ENCODE measurements at places on chromosomes 3 and 15.

- DNase-seq: no peak
These were observed 193.2 kb upstream of the ZNF385D start for GRCh38 chr3:21944251-21944650.

- peak; percentile 94 for DNase-seq
These were observed 251.0 kb upstream of the TLE3 start for GRCh38 chr15:70348581-70349344.

DNA sequence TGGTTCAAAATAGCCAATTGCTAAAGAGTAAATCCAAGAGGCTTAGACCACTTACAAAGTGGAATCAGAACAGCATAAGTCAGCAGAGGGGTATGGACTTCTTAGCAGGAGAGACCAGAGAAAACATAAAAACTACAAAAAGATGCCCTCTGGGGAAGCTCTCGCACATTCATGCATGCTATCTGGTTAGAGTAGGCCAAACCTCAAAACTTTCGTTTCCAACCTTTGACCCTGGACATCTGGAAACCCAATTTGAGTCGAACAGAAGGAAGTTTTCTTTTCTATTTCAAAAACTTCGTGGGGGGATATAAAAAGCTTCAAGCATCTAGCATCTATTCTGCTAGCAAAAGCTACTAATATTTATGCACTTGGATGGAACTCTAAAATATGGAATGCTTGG, 523.9 kb upstream of the AGTR1 start:
- DNase-seq: no peak

DNA sequence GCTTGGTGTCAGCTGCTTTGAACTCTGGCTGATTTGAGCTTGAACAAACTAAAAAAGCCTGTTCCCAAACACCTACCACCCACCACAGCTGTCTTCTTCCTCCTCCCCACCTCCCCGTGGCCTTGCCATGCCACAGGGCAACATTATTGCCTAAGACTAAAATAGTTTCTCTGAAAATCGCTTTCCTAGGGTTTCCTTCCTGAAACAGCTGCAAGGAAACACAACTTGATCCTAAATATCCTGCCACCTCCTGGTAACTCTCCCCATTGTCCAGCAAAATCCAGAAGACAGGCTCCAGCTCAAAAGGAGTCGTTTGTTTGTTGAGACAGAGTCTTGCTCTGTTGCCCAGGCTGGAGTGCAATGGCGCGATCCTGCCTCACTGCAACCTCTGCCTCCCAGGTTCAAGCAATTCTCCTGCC, 193.9 kb upstream of the TPM1 start:
- peak; percentile 28 for DNase-seq

GRCh38 chr3:13474776-13475303, 5.3 kb upstream of the HDAC11 start:
- no peak for DNase-seq

DNA sequence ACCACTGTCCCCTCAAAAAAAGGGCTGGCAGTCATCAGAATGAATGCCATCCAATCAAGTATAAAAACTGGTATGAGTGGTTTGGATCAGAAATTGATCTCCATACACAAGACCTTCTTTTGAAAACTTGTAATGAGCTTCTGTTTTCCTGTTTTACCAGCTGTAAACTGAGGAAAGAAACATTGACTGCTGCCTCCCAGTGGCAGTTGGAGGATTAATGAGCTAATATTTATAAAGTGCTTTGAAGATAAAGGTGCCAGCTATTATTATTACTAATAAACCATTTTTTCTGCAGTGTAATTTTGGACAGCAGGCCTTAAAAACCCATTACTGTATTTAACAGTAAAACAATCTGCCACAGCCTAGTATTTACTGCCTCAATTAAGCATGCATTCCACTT, 11.4 kb downstream of the CHL1 start:
- no peak for DNase-seq

DNA sequence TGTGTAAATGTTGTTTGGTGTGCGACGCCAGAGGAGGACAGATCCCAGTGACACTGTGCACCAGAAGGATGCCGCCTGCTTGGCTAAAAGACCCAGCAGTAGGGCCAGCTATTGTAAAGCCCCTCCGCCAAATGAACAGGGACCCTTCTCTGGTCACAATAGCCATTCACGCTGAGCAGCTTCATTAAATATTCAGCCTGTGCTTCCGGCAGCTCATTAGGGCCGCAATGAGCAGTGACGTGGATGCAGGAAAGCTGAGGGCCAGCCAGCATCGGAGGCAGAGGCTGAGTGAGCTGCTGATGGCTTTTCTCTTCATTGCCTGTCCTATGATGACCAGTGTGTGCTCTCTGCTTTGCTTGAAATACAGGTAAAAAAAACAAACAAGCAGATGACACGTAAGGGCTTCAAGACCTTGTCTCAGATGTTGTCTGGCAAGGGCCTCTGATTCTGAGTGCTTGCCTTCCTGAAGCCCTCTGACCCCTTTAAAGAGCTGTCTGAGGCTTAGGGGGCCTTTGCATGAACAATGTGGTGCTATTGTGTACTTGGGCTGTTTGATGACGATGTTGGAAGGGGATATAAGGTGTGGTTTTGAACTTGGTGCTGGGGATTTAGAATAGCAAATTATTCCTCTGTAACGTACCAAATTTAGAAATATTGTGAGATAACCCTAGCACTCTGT, 130.4 kb downstream of the FEZF2 start:
- no peak for DNase-seq

- DNase-seq: no peak
These were observed 197.7 kb downstream of the LSAMP start for GRCh38 chr3:116247605-116248004.

DNA sequence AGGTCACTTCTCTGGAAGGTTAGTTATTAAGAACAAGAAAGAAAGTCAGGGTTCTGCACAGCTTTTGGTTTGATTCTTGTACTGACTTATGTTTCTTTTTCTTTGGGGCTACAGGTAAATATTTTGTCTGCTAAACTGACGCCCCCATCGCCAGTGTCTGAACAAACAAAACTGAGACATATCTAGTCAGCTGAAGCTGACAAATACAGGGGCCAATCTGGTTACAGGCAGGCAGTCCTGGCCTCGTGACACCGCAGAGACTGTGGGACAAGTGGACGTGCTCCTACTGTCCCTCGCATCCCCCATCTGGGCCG, 4.6 kb upstream of the RPL14 start:
- no peak for DNase-seq

DNA sequence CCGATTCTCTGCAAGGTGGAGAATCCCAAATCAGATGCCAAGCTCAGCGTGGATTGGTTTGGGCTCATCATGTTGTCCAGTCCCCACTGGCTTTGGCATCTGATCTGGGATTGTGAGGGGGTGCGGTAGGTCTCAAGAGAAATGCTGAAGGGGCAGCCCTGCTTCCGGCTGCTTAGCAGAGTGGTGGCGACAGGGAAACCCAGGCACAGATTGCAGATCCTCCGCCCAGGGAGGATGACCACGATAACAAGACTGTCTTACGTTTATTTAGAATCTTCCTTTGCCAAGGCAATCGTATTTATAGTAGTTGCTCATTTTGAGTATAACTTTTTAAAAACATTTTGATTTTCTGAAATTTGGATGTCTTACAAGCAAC, 61.1 kb downstream of the SLC12A8 start:
- no peak for DNase-seq

GRCh38 chr3:6805236-6805635, 55.7 kb upstream of the GRM7 start:
- DNase-seq: no peak

- DNase-seq: no peak
These were observed 11.2 kb downstream of the DENND6A start for GRCh38 chr3:57681691-57682090.

GRCh38 chr3:170705131-170705530, 119.3 kb upstream of the SLC7A14 start:
- no peak for DNase-seq

GRCh38 chr15:82937712-82938058, 14.8 kb downstream of the HOMER2 start:
- DNase-seq: no peak

- DNase-seq: peak; percentile 81
These were observed 200.5 kb downstream of the AKAP13 start for GRCh38 chr15:85580879-85581278.

DNA sequence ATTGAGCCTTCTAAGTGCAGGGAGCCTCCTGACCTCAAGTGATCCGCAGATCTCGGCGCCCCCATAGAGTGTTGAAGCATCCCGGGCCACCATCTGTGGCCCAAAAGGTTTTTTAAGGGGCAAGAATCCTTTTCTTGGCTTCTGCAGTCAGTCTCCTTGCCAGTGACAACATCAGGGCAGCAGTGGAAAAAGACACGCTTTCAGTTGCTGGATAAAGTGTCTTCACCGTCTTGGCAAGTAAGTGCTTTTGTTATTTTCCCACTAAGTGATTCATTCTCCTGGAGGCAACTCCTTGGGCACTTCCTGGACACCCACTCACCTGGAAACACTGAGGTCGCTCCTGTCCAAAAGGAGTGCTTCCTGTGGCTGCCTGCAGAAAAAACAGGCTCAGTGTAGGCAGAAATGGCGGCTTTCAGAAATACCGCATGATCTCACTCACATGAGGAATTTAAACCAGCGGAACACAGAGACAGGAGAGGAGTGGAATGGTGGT, 71.7 kb upstream of the ABHD2 start:
- DNase-seq: no peak

DNA sequence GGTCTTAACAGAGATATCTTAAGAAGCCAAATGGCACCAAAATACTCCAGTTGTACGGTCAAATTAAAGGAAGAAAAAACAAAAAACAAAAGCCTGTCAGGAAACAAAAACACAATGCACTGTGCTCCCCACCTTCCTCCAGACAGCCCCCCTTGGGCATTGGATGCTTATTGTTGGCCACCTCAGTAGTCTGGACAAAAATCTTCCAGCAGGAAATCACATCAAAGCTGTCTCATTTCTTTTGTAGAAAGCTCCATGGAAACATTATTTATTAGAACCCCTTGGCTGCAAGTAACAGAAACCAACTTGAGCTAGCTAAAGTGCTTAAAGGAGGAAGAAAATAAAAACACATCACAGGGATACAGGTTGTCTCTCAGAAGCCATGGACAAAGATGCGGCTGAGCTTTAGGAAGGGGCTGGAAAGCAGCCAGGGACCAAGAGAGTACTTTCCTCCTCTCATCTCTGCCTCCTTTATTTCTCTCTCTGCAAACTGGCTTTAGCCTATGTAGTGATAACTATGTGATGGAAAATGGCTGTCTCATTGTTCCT, 651.5 kb upstream of the ADAMTS9 start:
- no peak for DNase-seq

DNA sequence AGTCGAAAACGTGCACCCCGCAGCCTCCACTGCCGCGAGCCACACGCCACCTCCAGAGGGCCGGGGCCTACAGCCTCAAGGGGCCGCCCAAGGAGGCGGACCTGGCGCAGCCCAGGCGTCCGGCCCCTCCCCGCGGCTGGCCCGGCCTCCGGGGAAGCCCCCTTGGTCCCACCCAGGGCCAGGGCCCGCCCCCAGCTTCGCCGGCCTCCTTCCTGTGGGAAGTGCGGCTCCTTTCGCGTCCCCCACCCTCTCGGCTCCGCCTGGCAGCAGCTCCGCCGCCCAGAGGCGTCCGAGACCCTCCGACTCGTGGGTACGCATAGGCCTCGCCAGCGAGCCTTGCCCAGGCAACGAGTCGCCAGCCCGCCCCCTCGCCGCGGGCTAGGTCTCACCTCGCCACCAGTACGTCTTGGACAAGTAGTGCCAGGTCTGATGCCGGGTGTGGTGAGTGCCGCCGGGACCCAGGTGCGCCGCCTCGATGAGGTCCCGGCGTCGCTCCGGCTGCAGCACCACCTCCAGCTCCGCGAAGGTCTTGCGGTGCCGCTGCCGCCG, 642 bp downstream of the ZBTB11 start:
- DNase-seq: no peak

DNA sequence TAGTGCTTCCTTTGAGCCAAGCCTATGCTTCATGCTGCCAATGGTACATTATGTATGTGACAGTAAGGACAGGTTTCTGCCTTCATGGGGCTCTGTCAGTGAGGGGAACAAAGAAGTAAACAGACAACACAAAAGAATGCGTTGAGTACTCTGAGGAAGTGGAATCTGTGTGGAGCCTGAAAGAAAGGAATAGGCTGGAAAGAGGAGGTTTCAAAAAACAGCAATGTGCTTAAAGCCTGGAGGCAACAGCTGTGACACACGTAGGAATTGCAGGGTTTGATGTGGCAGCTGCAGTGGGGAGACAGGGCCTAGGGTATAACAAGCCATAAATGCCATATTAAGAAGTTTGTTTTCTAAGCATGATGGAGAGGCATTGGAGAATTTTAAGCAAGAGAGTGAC, 316.7 kb downstream of the CLSTN2 start:
- DNase-seq: no peak

DNA sequence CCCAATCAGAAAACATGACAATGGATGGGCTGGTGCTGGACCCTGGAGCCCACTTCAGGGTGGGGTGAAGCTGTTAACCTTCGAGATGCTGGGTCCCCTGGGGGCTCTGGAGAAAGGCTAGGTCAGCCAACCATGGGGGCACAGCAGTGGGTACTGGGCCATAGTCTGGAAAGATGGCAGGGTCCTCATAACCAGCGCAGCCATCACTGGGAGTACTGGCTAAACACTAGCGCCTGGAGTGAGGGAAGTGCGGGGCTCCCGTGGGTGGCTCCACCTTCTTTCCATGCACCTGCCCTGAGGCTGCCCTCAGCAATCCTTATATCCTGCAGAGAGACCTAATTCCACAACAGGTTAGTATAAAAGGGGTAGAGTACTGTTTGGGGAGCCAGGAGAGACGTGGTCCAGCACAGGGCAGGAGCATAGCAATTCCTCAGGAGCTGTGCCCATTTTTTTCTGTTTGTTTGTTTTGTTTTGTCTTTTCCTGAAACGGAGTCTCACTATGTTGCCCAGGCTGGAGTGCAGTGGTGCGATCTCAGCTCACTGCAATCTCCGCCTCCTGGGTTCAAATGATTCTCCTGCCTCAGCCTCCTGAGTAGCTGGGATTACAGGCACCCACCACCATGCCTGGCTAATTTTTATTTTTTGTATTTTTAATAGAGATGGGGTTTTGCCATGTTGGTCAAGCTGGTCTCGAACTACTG, 122.6 kb upstream of the MEF2A start:
- DNase-seq: no peak

GRCh38 chr15:35506272-35506870, 39.6 kb downstream of the DPH6 start:
- no peak for DNase-seq

DNA sequence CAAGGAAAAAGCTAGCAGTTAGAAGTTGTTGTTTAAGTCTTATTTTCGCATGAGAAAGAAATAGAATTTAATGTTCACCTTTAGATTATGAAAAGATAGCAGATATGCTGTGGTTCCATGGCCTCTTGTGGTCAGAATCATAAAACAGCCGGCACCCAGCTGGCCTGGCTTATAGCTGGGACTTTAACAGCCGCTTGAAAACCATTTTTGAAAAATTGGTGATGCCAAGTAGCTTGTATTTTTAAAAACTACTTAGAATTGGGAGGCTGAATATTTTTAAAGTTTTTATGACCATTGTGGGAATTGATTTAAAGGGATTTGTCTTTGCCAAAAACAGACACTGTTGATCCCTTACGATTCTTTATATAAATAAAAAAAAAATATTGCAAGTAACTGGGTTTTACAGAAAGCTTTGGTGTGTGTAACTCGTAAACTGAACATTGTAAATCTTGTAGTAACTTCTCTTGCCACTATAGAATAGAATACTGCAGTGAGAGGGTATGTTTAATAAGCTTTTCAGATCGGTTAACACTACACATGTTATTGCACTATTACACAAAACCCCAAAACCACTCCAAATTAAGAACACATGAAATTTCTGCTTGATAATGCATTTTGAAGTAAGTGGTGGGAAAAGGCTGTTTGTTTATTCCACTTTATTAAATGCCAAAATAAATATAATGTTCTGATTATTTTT, 6.6 kb downstream of the ARRDC4 start:
- DNase-seq: no peak

GRCh38 chr3:46278816-46279672, 36.8 kb downstream of the CCR3 start:
- no peak for DNase-seq

GRCh38 chr3:171189394-171190080, 163.0 kb upstream of the SLC2A2 start:
- no peak for DNase-seq

Measured in suppressor macrophage (primary cell).